ENCODE measurements at places on chromosomes 3 and 15.
A peak's percentile ranks its signal among the peaks of the same experiment; 100 is the strongest.

DNA sequence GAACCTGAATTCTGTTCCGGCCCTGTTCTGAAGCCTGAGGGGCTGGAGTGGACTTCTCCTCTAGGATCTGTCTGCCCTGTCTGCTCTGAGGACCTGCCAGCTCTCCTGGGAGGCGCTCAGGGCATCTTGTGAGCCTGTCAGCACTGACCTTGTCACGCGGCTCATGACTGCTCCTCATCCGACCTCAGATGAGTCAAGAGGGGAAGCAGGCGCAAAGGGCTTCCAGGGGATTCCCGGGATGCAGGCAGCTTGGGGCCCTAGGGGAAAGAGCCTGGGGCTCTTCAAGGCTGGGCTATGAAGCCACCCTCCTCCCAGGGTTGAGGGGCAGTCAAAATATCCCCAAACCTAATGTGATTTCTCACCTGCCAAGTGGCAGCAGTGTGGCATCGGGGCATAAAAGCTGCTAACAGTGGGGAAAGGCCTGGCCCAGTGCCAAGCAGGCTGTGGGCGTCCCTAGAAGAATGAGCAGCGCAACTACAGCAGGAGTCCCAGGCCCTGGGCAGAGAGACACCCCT is 27.6 kb upstream of the ANKDD1A start:
- peak; percentile 73 for DNase-seq

GRCh38 chr3:172569128-172570008 is 46.1 kb upstream of the TNFSF10 start:
- no peak for DNase-seq

GRCh38 chr15:50415752-50416404 is 8.3 kb upstream of the USP8 start:
- DNase-seq = no peak

- DNase-seq = no peak
Measured at GRCh38 chr3:134315286-134316106, 58.8 kb downstream of the AMOTL2 start.

DNA sequence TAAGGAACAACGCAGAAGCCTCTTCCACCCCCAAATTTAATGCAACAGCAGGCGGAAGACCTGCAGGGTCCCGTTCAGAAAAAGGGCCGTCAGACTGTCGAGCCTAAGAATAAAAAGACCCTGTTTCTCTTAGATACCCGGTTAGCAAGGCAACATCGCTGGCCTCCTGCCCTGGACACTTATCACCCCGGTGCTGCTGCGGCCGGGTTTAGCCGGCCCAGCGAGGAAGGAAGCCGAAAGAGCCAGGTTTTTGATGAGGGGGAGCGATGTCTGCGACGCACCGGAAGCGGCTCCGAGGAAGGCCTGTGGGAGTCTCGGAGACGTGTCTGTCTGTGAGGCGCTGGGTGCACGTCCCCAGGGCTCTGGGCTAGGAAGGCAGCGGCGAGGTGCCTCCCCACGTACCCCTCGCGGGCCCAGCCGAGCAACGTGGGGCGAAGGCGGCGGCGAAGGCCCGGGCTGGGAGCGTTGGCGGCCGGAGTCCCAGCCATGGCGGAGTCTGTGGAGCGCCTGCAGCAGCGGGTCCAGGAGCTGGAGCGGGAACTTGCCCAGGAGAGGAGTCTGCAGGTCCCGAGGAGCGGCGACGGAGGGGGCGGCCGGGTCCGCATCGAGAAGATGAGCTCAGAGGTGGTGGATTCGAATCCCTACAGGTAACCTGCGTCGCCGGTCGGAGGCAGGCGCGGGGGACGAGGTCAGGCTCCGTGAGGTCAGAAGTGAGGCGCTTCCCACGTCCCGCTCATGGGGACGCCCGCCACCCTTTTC is at the start of gene UBA5:
Gene UBA5 (plus strand): TSS at position 278 of the 759 bp plus-strand sequence. CDS start 209 bp downstream, at position 487.
- peak; percentile 67 for DNase-seq

DNA sequence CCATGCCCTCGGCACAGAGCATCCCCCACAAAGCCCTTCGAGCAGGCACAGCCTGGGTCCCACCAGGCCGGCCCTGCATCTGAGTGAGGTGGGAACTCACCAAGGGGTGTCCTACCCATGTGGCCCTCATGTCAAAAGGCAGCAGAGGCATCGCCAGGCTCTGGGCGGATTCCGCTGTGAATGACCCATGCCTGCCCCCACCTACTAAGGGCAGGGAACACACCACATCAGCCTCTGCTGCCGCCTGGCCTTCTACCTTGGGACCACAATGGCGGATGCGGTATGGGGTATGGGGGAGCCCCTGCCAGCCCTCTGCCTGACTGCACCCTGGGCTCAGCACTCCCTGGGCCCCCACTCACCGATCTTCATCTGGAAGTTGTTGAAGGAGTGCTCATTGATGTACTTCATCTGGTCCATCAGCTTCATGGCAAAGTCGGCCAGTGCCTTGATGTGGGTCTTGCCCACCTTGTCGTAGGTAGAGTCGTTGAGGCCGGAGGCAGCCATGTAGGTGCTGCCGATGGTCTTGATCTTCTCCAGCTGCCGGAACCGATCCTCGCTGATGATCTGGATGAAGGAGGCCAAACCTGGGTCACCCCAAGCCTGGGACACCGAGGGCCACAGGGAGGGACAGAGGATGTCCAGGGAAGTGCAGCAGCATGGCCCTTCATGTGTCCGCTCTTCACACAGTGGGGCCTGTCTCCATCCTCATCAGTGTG is 87.8 kb downstream of the SEC22A start:
- no peak for DNase-seq

DNA sequence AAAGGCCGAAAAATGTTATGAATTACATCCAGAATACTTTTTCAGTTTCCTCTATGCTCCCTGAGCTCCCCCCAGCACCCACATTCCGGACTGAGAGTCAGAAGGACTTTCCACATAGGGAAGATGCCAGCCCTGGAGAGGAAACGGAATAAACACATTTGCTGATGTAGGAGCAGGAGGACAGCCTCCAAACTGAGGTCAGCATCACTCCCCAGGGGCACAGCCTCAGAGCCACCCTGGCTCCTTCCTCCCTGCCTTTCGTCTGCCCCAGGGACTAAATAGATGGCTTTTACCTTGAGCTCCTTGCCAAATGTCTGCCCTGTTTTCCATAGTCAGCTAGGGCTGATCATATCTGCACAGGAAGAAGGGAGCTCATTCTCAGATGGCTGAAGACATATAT is 22.6 kb upstream of the SLCO2A1 start:
- no peak for DNase-seq

DNA sequence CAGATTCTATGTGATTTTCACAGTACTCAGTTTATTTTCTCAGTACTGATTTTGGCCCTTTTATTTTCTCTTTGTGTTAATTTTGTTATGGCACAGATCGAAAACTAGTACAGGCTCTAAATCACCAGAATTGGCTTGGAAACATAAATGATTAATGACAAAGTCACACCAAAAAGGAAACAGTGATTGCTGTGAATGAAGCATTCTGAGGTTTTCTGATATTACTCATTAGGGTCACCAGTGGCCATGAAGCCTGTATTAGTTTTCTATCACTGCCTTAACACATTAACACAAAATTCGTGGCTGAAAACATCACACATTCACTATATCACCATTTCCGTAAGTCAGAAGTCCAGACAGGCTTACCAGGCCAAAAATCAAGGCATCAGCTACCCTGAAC is 343.0 kb upstream of the THRB start:
- no peak for DNase-seq

DNA sequence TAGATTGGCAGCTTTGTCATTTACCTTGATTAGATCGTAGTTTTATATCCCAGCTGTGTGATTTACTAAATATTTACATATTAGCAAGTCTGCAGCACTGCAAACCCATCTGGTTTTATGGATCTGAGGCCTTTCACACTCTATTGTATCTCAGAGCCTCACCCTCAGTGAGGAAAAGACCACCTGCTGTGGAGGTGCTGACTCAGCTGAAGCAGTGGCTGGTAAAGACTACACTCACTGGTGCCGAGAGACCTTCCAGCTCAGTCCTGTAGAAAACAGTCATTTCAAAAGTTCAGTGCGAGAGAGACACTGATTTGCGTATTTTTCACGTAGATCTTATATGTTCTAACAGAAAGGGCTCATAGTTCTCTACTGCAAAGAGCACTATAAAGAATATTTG is 307.8 kb upstream of the TPM1 start:
- no peak for DNase-seq

DNA sequence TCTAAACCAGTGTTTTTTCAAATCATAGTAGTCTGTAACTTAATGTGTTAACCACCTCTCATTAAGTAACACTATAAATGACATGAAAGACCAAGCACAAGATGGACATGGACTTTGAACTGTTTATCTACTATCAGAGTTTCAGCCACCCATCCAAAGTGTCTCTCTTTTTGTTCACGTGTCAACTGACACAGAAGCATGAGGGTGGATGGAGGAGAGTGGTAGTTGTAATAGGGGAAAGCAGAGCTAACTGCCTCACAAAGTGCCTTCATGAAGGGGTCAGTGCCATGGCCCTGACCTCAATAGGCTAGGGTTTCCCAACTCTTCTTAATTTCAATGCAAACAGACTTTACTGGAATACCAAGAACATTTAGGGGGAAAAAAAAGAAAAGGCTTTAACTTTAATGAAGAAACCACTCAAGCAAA is 32.1 kb upstream of the TRPM7 start:
- DNase-seq = no peak

DNA sequence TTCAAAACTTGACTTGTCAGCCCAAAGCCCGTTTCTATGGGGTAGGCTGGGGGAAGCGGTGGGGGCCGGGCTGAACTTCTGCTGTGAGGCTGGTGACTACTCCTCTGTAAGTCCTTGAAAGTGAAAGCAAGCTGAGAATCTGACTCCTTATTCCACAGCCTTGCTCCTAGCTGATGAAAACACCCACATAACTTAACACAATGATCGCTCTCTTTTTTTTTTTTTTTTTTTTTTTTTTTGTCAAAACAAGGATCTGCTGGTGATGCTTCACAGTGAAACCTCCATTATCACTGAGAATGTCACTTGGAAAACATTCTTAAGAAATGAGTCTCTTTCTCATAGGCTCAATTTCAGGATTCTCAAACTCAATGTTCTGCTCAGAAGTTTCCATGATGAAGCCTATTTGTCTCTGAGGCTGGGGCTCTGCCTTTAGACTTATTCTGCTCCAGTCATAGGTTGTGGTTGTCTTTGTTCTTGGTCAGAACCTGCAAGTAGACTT is 31.4 kb upstream of the TKT start:
- no peak for DNase-seq

GRCh38 chr3:30319713-30320112 is 286.7 kb upstream of the TGFBR2 start:
- peak; percentile 49 for DNase-seq

DNA sequence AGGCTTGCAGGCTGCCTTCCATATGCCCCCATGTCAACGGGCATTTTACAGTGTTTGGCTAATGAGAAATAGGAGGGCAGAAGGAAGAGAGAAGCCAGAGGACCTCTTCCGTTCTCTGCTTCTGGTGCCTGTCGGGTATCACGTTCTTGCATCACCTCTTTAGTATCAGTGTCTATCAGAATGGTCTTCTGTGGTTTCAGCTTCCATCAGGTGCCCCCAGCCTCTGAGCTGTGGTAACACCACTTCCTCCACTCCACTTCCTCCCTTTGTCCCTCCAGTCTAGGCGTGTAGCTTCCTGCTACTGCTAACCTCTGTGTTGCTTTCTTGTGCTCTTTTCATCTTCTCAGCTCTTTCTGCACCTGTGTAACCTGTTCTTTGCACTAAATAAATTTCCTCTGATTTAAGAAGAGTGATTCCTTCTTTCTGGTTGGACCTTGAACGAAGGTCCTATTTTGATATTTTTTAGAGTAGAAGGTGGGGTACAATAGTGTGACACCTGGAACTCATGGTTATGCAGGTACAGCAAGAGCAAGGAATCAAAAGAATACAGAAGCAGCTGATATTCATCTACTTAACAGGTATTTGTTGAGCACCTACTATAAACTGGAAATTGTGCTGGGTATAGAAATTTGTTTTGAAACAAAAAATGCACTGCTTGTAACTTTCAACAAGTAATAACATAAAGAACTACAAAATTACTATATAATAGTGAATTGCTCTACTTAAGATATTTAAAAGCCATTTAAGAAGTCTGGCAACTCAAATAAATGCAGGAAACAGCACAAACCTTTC is 27.4 kb upstream of the FOXB1 start:
- DNase-seq = peak; percentile 51

DNA sequence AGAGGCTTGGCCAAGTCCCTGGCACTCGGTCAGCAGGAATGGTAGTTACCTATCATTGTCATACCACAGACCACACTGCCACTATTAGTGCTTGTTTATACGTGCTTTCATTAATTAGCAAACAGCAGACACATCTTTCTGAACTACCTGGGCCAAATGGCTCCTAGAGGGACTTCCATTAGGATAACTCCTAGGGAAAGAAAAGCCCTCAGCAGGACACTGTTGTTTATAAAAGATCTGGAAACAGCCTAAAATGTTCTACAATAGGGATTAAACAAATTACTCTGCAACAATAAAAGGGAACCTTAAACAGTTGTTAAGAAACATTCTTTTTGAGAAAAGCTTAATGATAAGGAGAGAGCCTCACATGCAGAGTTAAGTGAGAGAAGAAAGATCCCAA is 38.5 kb downstream of the ARHGEF3 start:
- DNase-seq = no peak

GRCh38 chr15:80527961-80528360 is 123.8 kb downstream of the ARNT2 start:
- no peak for DNase-seq

GRCh38 chr3:129317014-129317771 is 38.5 kb downstream of the HMCES start:
- no peak for DNase-seq

GRCh38 chr3:196997311-196997710 is 28.7 kb upstream of the PIGZ start:
- DNase-seq = no peak

DNA sequence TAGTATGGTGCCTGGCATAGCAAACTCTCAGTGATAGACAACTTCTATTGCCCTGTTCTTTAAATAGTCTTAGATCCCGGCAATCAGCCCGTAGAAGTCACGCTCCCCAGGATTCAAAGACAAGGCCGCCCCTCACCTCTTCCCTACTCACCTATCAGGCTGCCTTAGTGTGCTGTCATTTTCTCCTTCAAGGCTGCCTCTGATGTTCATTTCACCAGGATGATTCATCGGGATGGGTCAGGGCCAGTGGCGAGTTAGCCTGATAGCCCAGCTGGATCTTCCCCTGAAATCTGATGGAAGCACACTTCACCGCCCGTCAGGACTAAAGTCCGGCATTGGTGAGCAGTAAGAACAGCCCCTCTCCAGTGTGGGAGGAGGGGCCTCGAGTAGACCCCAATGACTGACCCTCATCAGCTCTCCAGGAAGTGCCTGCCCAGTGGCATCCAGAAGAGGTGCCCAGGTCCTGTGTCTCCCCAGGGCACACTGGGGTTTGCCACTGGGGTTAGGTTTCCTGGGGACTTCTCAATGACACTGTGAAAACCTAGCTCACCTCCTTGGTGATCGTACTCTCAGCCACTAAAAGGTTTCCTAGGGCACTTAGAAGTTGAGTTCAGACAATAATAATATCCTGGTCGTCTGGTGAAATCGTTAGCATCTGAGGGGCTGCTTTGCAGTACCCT is 37.5 kb downstream of the TPM1 start:
- no peak for DNase-seq
